ENCODE measurements at places on chromosomes 4 and X.

- DNase-seq = no peak
Observed at GRCh38 chrX:85994228-85994627, 53.1 kb downstream of the CHM start.

DNA sequence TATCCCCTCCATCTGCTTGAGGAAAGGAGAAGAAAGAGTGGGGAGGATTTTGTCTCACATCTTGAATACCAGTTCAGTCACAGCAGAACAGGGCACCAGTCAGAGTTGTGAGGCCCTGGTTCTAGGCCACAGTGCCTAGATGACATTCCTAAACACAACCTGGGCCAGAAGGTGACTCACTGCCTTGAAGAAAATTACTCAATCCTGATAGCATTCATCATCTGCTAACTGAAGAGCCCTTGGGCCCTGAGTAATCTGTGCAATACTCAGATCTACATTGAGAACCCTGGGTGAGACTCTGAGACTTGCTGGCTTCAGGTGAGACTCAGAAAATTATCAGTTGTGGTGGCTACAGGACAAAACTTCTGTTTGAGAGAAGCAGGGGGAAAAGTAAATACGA lies 20.5 kb upstream of the PRR32 start:
- DNase-seq = no peak

- DNase-seq = no peak
Observed at GRCh38 chr4:140297221-140297570, 76.2 kb upstream of the SCOC start.

- no peak for DNase-seq
Observed at GRCh38 chrX:15321447-15321846, 6.0 kb upstream of the ASB11 start.

GRCh38 chr4:587671-588350 lies 11.7 kb upstream of the TMEM271 start:
- no peak for DNase-seq

DNA sequence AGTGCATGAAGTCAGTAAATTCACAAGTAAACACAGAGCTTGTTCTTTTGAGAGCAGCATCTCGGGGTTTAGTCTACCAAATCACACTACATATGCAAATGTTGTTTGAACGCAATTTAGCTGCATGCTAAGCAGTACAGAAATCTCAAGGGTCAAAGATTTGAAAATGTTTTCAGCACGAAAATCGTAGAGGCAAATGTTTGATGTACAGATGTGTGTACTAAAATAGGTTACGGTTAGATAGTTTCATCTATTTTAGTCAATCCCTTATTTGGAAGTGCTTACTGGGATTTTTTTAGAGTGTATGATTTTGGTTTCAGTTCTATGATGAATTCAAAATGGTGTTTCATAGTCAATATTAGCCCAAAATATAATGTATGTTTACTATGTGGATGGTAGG lies 1928.2 kb upstream of the TENM3 start:
- DNase-seq = no peak

GRCh38 chrX:95346856-95347255 lies 1337.8 kb upstream of the DIAPH2 start:
- DNase-seq = no peak

- DNase-seq = no peak
Observed at GRCh38 chr4:99734583-99735322, 77.1 kb upstream of the C4orf54 start.

GRCh38 chr4:17526695-17527477 lies 11.9 kb downstream of the CLRN2 start:
- DNase-seq = no peak

DNA sequence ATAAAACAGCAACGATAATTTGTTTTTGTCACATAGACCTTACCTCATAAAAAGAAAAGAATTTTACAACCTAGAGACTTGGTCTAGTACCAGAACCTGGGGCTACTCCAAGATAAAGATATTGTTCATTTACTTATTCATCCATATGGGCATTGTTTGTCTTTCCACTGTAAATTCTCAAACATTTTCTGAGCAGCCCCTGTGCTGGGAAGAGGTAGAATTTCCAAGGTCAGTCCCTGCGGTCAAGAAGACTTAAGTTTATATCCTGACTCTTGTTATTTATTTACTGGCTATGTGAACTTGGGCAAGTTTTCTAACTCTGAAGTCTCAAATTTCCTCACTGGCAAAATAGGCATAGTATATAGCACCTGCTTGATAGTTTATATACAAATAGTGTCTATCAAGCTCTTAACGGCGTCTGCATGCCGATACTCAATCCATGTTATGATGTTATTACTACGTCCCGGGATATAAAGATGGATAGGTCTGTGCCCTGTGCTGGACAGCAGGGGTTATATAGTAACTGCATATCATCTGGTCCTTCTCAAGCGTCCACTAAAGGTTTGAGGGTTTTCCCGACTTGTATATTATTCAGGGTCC lies 222.1 kb upstream of the TAPT1 start:
- no peak for DNase-seq

GRCh38 chrX:24242649-24243175 lies 71.2 kb downstream of the SUPT20HL2 start:
- no peak for DNase-seq

GRCh38 chrX:12770440-12770839 lies 20.8 kb upstream of the PRPS2 start:
- DNase-seq = no peak

DNA sequence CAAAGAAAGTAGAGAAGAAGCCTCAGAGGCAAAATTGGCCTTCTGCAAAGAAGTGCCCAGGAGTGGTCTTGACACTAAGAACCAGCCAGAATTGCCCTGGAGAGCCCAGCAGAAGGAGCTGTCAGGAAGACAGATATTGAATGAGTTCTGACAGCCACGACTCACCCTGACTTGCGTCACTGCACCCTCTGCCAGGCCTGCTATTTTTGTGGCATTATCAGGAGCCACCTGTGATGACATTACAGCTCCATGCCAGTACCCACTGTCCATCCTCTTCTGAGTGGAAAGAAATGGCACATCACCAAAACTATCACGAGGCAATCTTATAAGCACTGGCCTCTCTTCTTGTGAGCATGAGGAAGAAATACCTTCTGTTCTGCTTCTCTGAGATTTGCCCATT lies 67.7 kb downstream of the SMIM20 start:
- DNase-seq = no peak

All from stimulated activated CD4-positive, alpha-beta T cell treated with anti-CD3 and anti-CD28 coated beads, Interleukin-1b, Interleukin-23, amount 100 ng/mL, for 48 hours (primary cell).